Activated T-cell treated with anti-CD3 and anti-CD28 coated beads, Interleukin-2, amount 50 U/mL, for 24 hours (primary cell): ENCODE measurements at places on chromosomes 12 and 14.

DNA sequence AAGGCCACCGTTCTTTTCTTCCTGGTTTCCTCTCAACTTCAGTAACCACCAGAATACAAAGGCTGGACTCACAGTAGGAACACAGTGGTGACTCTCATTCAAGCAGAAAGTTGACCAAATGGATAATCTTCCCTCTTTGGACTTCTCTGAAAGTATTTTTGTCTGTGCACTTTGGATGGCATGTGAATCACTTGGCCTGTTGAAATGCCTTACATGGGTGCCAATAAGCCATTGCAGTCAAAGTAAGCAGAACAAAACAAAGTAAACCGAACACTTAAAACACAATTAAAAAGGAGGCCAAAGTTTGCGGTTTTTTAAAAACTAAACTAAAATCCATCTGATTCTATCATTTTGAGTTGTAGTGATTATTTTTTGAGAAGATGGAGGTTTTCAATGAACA lies 370.1 kb upstream of the DDHD1 start:
- no peak for DNase-seq

DNA sequence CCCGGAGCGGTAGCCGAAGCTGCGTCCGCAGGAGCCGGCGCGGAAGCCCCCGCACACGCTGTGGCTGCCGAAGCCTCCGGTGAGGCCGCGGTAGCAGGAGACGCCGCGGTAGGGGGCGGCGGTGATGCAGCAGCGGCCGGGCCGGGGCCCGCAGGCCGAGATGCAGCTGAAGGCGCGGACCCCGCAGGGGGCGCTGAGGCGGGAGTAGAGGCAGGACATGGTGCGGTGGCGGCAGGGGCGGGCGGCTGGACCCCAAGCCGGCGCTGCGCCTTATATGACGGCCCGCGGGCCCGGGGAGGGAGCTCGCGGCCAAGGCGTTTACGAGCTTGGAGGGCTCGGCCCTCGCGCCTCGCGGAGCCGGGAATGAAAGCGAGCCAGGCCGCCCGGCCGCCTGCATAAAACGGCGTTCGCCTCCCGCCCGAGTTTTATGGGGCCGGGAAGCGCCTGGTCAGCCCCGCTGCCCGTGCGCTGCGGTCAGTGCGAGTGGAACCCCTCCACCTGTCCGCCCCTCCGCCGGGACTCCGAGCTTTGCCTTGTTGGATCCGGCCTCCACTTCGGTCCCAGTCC lies 16.0 kb upstream of the KRT86 start:
- DNase-seq = no peak

GRCh38 chr12:1691123-1692007 lies 495 bp downstream of the ADIPOR2 start:
- no peak for DNase-seq

GRCh38 chr12:6053541-6053940 lies 70.9 kb downstream of the VWF start:
- DNase-seq = no peak

- no peak for DNase-seq
These were observed 151.8 kb upstream of the HMGA2 start for GRCh38 chr12:65672441-65672840.

DNA sequence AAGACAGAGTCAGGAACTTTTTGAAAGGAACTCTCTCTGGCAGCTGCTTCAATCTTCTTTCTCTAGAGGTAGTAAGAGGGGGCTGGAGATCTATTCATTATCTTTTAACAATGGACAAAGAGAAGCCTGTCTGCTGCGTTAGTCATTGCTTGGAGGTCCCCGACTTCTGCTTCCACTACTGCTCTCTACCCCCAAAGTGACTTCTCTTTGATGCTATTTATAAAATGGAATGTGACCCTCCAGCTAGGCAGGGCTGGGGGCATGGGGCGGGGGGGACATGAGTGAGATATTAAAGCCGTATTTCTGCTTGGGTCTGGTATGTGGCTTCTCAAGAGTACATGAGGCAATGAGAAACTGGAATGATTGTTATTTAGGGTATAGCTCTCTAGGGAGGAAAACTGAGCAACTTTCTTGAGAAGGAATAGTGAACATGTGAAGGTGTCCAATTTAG lies 41.4 kb upstream of the NUDT4 start:
- no peak for DNase-seq

- DNase-seq = no peak
These were observed 595 bp upstream of the METAP2 start for GRCh38 chr12:95473231-95473883.

DNA sequence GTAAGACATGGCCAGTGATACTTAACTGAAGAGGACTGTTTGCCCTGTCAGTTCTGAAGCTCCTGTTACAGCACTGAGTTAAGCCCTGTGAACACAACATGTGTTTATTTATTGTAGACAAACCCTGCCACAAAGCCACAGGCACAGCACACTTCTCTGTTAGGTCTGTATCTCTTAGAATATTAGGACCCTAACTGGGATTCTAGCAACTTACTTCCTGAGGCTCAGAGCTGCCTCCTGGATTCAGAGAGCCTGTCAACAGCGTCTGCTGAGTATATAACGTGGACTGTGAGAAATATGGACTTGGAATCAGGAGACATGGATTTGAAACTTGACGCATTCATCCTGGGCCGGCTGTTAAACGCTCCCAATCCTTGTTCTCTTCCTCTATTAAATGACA lies 135.0 kb upstream of the HIF1A start:
- no peak for DNase-seq

GRCh38 chr12:11652351-11653040 lies 3.0 kb downstream of the ETV6 start:
- DNase-seq = peak; percentile 47

DNA sequence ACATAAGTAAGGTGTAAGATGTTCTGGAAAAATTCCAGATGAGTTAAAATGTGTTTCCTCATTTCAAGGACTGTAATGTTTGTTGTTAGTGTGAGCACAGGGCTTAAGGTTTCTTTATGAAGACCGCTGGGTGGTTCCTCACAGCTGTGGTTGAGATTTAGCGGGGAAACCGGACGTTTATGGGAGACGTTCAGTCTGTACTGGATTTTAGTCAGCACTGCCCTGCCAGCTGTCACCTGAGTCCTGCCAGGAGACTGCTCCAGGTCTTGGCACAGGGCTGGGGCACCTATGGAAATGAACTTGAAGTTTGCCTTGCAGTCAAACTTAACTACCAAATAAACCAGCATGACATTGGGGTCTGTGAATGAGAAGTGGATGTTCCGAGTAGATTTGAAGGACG lies 555.2 kb downstream of the DIO2 start:
- DNase-seq = no peak

- no peak for DNase-seq
These were observed 103.4 kb upstream of the KITLG start for GRCh38 chr12:88683628-88684027.

DNA sequence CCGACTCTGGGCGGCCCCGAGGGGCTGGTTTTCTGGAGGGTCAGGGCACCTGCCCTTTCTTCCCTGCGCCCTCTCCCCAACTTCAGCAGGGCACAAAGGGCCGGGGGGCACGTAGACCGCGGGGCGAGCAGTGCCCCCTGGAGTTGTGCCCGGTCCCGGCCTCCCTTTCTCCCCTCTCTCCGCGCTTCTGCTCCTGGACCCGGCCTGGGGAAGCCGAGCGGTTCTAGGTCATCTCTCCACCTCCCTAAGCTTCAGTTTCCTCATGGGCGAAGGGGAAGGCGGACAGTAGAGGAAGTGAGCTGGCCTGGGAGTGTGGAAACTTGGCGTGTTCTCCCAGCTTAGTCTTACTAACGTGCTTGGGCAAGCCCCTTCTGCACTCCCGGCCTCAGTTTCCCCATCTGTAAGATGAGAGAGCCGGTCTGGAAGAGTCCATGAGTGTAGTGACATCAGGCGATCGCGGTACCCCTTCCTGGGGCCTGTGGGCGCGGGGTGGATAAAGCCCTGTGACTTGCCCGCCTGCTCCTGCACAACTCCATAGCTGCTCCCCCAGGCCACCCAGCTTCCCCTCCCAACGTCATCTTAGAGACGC lies 158.6 kb upstream of the PARP11 start:
- DNase-seq = no peak

GRCh38 chr14:75328558-75329155 lies 50.0 kb downstream of the FOS start:
- no peak for DNase-seq

DNA sequence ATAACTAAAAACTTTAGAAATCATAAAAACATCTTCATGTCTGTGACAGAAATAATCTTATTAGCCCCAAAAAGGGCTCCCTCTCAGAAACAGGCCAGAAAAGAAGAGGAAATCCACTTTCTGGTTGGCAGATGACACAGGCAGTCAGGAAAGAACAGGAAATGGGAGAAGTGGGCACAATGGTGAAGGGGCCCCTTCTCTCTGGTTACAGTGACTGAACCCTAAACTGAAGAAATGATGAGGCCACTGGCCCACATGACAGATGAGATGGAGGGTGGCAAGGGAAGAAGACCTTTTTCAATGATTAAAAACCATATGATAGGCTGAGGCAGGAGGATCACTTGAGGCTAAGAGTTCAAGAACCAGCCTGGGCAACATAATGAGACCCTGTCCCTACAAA lies 21.1 kb downstream of the TCTN1 start:
- no peak for DNase-seq

- DNase-seq = no peak
These were observed 8.9 kb downstream of the SLC7A8 start for GRCh38 chr14:23174296-23175184.

GRCh38 chr12:6360080-6360571 lies 15.2 kb downstream of the SCNN1A start:
- DNase-seq = no peak

- DNase-seq = no peak
These were observed 453.7 kb upstream of the RGS6 start for GRCh38 chr14:71478542-71478941.

GRCh38 chr14:61589691-61590581 lies 105.4 kb upstream of the HIF1A start:
- no peak for DNase-seq

DNA sequence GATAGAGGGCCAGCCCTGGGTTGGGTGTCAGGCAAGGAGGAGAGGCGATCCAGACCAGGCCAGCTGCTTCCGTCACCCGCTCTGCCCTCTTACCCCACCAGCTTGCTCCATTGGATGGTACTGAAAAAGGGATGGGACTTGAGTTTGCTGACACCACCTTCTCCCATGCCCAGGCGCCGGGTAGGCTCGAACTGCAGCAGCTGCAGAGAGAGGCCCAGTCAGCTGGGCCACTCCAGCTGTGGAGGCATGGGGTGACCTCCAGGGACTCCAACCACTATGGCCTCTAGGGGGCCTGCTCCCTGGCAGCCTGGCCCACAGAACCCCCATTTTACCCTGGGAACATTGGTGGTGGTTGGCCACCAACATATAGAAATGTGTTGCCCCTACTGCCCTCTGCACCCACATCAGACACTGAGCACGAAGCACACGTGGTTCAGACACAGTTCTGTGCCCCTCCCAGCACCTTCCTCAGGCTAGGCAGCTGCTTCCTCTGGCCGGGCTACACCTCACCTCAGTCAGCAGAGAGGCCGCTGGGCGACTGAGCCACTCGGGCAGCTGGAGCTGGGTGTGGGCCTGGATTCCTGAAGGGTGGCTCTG lies 16.0 kb downstream of the RPS6KL1 start:
- no peak for DNase-seq

DNA sequence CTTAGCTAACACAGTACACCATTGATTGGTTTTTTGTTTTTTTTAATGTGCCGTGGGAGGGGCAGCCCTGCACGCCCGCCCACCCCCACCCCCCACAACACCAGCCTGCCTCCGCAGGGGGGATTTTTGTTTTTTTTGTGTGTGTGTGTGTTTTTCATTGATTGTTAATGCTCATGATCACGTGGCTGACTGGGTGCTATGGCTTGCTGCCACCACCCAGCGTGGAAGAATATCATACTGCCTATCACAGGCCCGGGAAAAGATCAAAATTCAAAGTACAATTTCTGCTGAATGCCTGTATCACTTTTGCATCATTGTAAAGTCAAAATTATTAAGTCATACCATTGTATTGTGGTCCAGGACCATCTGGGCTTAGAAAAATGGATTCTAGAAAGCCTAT lies 8.3 kb downstream of the RESF1 start:
- DNase-seq = no peak

GRCh38 chr12:86513226-86513625 lies 257.0 kb upstream of the MGAT4C start:
- DNase-seq = no peak

DNA sequence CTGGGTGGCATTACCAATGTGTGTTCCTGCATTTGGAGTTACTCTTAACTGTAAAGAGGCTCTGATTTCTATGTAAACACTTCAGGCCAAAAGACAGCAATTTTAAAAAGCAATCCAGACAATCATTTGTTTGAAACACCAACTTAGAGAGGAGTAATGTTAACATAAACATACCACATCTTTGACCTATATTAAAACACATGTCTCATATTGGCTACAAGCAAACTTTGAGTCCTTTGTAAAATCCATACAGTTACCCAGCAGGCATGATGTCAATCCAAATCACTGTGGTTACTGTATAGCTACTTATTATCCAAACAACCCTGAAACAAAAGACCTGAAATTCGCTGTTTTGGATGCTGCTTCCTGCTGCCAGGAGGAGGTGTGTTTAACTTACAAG lies 7.5 kb upstream of the G2E3 start:
- no peak for DNase-seq
